ENCODE measurements at places on chromosomes 5 and 9.
A peak's percentile ranks its signal among the peaks of the same experiment; 100 is the strongest.

DNA sequence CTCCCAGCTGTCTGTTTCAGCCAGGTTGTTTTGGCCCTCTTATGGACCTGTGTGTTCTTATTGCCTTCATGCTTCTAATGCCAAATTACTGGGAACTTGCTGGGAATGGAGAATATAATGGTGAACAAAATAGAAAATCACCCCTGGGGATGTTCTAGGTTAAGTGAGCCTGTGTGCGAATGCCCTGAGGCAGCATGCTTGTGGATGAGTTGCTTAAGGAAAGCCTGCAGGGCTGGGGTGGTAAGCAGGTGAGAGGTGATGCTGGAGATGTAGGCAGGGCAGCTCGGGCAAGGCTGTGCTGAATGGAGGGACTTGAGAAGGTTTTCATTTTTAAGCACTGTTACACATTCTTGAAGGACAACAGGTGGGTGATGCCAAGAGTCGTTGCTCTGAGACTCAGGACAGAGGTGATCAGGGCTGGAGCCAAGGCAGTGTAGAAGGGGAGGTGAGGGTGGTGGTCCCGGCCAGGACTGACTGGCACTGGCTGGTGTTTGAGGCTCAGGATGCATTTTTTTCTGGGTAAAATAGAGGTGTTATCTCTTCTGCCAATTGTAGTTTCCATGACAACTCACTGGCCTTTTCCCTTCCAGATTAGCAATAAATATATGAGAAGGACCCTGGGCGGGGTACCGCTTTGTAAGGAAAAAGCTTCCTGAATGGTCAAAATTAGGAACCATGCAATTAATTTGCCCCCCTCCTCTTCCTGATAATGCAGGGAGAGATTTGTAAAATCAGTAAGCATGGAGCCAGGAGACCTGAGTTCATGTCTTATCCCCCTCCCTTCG is 342.8 kb downstream of the ICE1 start:
- DNase-seq, result no peak

- peak; percentile 44 for DNase-seq
Measured at GRCh38 chr9:134243778-134244467, 79.6 kb upstream of the RNU6ATAC start.

GRCh38 chr9:136709454-136710109 is 2.8 kb upstream of the DIPK1B start:
- no peak for DNase-seq

DNA sequence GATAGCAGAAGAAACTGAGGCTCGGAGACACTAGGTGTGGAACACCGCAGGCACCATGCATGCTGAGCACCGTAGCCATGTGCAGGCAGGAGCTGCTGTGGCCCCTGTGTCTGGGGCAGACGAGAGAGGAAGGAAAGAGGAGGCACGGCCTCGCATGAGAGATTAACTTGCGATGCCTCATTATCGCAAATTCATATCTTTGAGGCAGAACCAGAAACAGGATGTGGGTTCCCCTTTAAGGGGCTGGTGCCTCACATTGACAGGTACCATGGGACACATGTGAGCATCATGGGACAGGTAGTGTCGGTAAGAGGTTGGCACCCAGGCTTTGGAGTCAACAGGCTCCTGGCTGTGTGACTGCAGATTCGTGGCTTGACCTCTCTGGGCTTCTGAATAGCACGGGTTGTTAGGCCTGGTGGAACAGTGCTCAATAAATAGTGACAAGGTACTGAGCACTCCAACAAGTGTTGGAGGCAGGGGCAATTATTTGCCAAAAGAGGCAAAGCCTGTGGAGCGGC is 40.8 kb downstream of the NAIF1 start:
- peak; percentile 95 for DNase-seq

- no peak for DNase-seq
Measured at GRCh38 chr9:97876061-97876460, 23.0 kb downstream of the FOXE1 start.

GRCh38 chr5:7638456-7638855 is 212.5 kb downstream of the CFAP90 start:
- DNase-seq, result no peak

DNA sequence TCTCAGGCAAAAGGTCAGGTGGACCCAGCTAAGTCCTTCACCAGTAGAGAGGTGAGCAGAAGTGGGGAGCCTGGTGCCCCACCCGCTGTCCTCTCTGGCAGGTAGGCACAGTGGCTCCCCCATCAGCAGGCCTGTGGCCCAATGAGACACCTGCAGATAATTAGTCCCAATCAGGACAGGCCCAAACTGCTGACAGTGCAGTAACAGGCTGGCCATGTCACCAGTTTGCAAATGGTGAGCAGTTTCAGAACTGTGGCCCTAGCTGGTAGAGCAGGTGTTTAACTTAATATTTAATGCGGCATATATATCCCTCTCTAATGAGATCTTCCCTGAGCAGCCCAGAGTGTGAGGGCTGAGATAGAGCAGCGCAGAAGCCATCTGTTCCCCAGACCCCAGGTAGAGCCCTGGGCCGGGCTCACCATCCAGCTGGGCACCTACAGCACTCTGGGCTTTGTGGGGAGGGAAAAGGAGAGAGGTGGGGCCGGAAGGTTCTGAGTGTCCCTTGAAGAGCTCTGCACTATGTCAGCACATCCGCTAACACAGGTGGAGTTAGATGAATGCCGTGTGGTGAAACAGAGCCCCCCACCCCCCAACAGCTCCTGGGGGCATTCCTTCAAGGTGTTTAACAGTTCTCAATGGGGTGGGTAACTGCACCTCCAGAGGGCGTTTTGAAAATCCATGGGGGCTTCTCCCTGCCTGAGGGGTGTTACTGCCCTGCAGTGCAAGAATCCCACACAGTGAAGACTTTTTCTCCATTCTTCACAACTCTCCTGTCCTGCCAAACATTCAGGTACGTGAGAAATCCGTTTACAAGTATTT is 120.5 kb downstream of the PAX5 start:
- no peak for DNase-seq

DNA sequence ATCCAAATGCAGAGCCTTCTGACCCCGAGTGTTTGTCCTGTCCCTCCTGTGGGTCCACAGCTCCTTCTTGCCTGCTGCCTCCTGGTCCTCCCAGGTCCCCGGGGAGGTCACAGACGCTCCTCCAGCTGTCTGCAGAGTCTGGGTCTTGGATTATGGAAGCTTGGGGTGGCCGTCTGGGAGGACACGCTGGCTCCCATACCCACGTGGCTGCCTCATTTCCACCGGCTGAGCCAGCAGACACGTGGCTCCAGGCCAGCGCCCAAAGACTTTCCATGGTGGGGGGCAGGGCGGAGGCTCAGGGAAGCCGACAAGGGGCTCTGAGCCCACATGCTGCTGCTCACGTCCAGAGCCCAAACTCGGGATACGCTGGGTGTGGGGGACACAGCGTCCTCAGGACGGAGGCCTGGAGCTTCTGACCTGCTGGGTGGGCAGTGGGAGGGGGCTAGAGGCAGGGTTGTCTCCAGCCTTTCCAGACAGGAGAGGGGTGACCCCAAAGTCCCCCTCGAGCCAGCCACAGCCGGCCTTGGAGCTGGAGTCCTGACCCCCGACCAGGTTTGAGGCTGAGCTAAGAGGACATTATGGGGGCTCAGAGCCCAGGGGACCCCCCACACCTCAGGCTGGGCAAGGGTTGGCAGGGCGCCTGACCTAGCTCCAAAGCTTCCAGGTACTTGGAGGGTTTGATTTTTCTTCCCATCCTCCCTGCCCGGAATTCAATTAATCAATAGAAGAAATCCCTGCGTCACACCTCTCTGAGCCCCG is 24.2 kb upstream of the RNU6ATAC start:
- DNase-seq, result no peak

DNA sequence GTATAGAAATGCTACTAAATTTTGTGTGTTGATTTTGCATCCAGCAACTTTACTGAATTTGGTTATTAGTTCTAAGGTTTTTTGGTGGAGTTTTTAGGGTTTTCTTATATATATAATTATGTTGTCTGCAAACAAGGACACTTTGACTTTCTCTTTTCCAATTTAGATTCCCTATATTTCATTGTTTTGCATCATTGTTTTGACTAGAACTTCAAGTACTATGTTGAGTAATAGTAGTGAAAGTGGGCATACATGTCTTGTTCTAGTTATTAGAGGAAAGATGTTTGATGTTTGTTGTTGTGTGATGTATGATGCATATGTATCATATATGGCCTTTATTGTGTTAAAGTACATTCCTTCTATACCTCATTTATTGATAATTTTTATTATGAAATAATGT is 362.3 kb upstream of the PRR16 start:
- DNase-seq, result no peak

DNA sequence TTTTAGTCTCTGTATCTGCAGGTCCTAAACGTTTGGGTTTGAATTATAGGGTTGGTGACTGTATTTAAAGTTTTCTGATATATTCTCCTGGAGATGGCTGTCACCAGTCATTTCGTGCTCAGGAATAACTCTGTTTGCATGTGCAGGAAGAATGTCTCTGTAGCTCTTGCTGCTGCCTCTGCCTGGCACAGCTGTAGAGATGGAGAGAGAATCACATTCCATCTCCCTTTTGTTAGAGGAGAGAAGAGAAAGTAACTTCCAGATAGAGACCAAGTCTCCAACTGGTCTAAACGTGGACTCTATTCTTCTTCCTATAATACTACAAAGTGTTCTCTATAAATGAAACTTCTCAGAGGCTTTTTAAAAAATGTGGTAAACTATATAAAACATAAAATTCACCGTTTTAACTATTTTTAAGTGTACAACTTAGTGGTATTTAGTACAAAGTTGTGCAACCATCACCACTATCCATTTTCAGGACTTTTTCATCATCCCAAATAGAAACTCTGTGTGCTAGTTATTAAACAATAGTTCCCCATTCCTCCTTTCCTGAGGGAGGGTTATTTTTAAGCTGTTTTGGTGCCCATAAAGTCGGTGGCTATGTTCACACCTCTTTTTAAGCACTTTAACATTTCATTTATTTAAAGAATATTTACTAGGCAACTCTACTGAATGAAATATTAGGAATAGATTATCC is 20.7 kb upstream of the STARD4 start:
- no peak for DNase-seq

DNA sequence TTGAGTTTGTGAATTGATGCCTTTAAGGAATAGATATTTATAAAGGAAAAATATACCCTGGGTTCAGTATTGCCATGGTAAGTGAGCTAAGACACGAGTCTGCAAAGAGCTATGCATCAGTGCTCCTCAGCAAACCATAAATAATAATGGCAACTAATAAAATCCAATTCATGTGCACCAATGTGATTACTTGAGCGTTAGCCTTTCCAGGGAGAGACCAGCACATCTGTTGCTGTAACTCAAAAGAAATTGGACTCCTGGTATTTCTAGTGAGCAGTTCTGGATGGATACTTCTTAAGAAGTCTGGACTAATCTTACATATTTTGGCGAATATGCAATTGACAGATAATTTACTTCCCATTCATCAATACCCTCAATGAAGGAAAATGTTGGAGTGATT is 373.3 kb downstream of the ARHGEF28 start:
- DNase-seq, result no peak
